ENCODE measurements at places on chromosomes 2 and 18.
A peak's percentile ranks its signal among the peaks of the same experiment; 100 is the strongest.

- DNase-seq = no peak
These were observed 145.0 kb downstream of the MCFD2 start for GRCh38 chr2:46770622-46771021.

GRCh38 chr2:8002765-8003393 lies 679.0 kb upstream of the ID2 start:
- no peak for DNase-seq

DNA sequence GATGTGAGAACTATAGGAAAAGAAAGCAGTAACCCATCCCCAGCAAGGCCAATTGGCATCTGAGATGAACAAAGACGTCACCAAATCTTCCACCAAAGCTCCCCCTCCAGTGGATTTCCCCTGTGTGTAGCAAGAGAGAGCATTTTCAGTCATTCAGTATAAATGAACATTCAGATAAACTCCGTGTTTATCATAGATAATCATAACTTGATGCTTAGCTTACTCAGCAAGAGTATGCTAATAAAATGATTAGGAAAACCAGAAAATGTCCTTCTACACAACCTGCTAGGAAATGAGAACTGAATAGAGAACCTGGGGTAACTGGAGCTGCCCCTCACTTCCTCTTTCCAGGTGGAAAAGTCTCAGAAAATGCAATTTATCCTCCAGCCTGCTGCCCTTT lies 198.0 kb upstream of the CCDC150 start:
- DNase-seq = no peak

GRCh38 chr18:11695736-11696135 lies 6.7 kb downstream of the GNAL start:
- DNase-seq = no peak

GRCh38 chr2:158931572-158931971 lies 36.9 kb upstream of the TANC1 start:
- DNase-seq = no peak

DNA sequence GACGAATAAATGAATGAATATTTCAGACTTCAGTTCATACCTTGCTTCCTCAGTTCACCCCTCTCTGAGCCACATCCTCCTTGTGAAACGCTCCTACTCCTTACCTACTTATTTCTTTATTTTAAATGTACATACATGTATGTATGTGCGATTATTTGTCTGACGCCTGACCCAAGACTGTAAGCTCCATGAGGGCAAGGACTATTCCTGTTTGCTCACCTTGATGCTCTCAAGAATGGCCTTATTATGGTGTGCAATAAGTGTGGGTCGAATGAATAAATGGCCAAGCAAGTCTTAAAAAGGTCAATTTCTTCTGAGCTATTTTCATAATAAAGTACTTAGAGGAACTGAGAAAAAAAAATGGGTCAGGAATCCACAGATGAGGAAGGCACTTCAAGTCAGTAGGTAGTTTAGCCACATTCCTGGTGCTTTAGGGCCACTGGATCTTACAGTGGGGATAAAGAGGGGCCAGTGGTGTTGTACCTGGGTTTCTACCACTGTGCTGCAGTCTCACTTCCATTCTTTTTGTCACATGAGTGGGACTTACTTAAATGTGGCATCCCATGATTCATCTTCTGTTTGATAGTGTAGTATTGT lies 74.7 kb downstream of the SDC1 start:
- DNase-seq = no peak

GRCh38 chr2:135043345-135043744 lies 3.9 kb downstream of the MAP3K19 start:
- DNase-seq = no peak

- DNase-seq = no peak
These were observed 42.7 kb downstream of the FHOD3 start for GRCh38 chr18:36340246-36340645.

DNA sequence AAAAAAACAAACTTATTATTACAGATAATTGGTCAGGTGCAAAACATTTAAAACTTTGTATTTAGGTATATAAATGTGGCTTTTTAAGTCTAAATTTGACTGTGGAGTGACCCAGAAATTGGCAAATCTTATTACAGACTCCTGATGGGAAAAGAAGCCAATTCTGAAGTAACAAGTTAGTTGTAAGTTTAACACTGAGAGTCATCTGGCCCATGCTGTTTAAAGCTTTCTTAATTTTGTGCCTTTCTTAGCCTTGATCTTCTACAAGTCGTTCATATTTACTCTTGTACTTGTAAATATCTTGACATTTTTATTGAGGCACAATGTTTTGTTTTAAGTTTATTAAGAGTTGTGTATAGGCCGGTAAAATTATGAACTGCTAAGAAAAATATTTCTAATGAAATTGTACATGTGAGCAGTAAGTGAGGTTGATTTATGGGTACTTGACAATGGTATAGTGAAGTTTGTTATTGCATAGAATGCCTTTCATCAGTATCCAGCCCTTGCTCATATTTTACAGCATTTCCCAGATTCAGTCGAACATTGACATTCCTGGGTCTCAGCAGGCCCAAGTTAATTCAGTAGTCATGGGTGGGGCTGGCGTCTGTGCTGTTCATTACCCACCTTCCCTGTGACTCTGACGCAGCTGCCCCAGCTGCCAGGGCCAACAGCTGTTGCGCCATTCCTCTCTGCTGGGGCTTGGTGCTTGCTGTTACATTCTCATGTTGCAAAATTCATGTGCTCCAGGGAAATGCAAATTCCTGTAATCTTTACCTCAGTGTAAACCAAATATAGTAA lies 121.4 kb downstream of the ZNF236 start:
- peak; percentile 78 for DNase-seq

DNA sequence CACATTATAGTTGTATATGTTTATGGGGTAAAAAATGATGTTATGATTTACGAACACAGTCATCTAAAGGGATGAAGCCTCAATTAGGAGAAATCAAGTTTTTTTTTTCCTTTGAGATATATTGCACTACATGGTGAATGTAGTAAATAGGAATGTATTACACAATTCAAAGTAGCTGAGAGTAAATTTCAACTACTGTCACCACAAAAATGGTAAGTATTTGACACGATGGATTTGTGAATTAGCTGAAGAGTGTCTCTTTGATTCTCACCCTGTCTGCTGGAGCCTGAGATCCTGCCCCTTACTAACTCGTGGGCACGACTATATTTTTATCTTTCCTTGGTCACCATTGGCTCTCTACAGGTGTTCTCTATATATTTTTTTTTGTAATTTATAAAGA lies 540.4 kb upstream of the DSEL start:
- DNase-seq = no peak

- no peak for DNase-seq
These were observed 64.6 kb upstream of the IGFBP2 start for GRCh38 chr2:216568576-216568975.

- peak; percentile 52 for DNase-seq
These were observed 621 bp upstream of the KCNS3 start for GRCh38 chr2:17877811-17878280.

DNA sequence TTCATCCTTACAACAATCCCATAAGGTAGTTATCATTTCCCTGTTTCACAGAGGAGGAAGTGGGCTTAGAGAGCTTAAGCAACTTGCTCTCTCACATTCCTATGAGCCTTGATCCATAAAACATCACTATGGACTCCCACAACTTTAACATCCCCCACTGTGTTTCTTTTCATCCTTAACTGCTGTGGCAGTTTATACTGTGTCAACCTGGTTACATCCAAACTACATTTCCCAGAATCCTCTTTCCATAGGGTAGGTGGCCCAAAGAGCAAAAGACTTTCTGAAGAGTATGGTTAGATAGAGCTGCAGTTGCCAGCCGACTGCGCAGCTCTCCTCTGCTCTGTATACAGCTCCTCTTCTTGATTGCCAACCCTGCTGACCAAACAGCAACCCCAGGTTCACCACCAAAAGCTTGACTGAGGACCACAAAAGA lies 22.5 kb downstream of the MAP3K2 start:
- DNase-seq = peak; percentile 27

- DNase-seq = no peak
These were observed 106.5 kb downstream of the EVA1A start for GRCh38 chr2:75454241-75454620.

DNA sequence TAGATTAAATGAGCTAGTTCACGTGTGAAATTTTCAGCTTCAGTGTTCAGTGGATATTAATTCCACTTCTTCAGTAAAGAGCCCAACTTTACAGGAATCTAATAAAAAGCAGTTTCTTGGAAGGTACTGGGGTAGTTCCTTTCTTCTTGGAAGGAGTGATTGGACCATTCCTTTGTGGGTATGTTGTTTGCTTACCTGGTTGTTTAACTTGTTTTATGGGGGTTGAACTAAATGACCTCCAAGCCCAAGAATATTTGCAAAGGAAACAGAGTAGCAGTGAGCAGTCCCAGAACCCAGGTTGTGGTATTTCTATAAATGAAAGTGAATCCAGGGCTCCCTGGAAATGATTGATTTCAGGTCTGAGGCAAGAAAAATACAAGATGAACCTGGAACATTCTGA lies 31.4 kb downstream of the KCNJ13 start:
- no peak for DNase-seq

- DNase-seq = no peak
These were observed 162.3 kb downstream of the FHOD3 start for GRCh38 chr18:36459786-36460185.

DNA sequence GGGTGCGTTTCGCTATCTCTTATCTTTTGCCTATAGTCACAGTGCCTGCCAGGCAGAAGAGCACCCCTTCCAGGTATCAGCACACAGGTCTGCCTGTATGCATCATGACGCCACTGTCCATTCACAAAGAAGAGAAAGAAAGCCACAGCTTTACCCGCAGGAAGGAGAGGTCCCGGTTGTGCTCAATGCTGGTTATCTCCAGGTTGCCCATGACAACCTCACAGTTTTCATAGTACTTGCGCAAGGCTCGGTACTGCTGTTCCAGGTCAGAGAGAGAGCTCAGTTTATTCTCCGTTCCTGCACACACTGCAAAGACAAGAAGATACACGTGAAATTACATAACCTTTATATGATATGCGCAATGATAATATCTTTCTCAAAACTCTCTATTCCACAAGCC lies 414.0 kb downstream of the ERBB4 start:
- no peak for DNase-seq

DNA sequence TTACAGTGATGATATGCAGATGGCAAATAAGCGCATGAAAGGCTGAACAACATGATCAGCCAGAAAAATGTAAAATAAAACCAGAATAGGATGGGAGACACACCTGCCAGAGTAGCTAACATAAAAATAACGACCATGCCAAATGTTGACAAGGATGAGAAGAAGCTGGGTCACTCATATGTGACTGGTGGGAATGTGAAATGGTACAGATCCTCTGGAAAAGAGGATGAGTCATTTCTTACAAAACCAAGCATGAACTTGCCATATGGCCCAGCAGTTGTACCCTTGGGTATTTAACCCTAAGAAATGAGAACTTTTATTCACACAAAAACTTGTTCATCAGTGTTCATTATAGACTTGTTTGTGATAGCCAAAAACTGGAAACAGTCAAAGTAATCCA lies 143.8 kb downstream of the SH3BP4 start:
- DNase-seq = no peak

DNA sequence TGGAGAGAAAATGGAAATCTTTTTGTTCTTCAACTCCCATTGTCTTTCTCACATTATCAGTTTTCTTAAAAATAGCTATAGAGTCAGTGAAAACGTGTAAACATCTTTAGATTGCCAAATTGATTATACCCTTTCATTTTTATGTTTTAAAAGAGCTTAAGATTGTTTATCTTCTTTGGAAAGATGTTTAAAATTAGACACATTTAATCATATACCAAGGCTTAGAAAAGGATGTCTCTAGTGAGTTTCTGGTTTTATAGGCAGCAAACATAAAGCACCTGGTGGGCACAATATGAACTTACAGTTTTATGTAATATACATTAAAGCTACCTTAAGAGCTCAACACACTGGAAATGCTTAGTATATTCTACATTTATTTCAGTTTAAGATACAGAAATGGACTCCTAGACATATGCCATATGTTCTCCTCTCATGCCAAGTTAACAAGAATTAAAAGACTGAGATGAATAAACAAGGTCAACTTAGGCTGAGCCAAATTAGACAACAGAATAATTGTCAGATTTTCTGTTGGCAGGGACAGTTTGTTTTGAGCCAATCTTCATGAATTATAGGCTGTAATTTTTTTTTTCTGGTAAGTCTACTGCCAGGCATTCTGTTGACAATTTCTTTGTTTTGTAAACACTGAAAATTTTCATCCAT lies 112.7 kb downstream of the OTX1 start:
- DNase-seq = no peak

DNA sequence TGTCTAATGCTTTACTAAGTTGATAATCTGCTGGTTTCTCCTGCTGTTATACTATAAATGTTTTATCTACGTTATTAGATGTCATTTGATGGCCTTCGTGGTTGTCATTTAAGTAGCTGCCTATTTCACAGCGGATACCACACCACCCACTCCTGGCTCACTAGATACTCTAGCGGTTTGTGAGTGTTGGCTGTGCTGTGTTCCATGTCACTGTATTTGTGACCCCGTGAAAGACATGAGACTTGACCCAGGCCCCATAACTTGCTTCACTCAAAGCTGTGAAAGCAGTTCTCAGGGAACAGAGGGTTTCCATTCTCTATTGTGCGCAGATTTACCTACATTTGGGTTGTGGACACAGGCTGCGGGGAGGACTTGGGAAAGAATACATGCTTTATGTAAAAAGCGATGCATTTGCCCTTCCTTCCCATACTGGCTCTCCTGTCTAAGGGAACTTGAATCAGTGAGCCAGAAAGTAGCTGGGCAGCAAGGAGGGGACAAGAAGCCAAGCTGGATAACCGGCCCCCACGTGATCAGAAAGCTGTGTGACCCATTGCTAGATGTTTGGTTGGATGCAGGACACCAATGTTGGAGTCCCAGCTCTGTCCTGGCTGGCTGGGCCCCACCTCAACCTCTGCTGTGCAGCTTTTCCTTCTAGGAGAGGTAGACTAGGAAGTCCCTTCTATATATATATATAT lies 52.2 kb downstream of the PLB1 start:
- no peak for DNase-seq

DNA sequence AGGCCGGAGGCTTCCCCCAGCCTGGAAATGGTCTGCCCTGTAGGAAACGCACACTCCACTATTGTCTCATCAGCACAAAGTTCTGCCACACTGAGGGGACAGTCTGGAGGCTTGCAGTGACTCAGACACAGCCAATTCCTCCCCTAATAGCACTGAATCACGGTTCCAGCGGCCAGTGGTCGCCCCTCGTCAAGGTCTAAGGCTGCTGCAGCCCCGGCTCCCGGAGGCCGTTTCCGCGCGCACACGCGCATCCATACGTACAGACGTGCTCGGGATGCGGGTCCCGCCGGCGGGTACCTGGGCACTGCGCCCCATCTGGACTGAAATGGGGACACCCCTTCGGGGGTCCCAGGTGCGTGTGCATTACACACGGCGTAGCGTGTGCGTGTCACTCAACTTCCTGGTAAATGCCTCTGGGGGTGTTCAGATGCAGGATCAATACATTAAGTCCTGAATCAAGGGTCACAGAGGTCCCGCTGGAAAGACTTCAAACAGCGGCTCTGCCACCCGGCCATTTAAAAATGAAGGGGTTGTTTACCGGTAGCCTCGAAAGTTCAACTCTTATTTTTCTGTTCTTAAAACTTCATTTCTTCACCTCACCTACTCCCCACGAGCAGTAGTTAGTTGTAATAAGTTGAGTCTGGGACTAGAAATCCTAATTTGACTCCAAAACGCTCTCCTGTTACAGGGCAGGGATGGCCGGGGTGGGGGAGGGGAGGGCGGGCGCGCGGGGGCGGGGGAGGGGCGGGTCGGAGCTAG lies 572 bp upstream of the ZNF516 start:
- DNase-seq = peak; percentile 78

- no peak for DNase-seq
These were observed 82.3 kb downstream of the NDUFA10 start for GRCh38 chr2:239942871-239943311.

GRCh38 chr2:210548031-210548430 lies 8.4 kb upstream of the CPS1 start:
- no peak for DNase-seq
